Right ventricle myocardium inferior (tissue), 1 donor: ENCODE measurements at places on chromosomes 3 and 15.
A peak's percentile ranks its signal among the peaks of the same experiment; 100 is the strongest.

DNA sequence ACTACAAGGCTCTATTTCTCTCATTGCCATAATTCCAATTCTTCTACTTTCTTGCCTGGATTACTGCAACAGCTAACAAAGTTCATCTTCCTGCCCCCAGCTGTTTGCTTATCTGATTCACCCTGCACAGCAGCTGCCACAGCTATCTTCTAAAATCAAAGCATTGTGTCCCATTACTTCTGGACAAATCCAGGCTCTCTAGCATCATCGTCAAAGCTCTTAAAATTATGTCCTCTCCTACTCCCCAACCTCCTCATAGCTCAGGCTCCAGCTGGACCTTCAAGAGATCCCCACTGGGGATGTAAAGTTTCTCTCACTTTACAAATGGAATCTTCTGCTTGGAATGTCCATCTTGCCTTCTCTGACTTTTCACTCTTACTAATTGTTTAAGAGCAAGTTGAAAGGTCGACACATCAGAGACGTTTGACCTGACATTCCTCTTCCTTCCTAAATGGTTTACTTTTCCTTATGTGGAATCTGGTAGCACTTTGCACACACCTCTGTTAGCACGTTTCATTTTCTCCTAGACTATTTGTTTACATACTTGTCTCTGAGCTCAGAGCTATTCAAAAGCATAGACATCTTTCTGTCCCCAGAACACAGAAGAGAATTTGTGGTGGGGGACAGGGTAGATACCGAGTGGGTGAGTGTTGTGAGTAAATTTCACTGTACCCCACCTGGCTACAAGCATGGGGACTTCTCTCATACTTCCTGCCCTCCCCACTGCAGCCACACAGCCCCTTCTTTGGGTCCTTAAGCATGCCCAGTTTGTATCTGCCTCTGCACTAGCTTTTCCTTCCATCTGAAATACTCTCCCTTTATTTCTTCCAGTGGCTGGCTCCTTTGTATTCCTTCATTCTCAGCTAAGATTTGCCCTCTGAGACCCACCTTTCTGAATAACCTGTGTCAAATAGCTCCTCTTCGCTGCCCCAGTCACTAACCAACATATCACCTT lies 77.9 kb downstream of the SERPINI1 start:
- no peak for DNase-seq

DNA sequence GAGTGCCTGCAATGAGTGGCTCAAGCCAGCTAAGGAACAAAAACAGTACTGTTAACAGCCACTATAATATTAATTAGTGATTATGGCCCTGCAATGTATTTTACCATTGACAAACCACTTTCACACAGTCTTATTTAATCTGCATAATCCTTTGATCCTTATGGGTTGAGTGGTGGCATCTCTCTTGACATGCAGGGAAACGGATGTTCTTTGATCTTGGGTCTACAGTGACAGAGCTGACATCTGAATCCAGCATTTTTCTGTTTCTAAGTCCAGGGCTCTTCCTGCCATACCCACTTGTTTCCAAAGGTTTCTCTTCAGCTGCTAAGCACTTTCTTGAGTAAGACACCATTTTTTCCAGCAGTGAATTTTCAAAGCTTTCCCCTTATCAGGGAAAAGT lies 277.7 kb upstream of the ROPN1 start:
- no peak for DNase-seq

DNA sequence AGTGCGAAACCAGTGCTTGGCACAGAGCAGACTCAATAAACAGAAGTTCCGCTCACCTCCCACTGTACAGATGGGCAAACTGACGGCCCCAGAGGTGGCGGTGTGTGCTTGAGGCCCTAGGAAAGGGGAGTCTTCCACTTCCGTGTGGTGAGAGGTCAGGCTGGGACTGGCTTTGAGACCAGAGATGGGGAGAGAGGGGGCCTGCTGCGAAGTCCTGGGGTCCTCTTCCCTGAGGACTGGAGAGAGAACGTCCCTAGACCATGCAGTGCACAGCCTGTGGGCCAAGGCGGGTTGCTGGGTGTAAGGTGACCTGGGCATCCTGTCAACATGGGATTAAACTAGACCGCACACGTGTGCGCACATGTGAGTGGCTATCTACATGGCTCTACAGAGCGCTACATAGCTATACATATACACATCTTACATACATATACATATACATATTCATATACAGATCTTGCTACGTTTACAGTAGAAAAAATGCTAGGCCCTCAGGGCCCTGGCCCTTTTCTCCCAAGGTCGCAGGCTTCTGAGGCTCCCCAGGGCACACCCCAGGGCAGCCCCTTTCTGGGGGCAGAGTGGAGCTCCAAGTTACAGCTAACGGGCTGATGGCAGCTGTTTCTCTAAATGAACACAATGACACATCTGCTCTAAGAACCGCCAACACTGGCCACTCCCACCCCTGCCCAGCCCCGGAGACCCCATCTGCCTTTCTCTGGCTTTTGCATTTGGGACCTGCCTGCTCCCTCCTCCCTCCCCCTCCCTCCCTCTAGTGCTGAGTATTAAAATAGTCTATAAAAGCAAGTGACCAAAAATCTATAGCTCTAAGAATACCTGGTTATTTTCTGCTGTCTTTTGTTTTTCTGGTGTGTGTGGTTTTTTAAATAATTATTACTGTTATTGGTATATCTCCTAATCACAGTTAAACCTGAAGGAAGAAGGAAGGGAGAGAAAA lies 47.0 kb downstream of the HCN4 start:
- no peak for DNase-seq

GRCh38 chr3:144663456-144664436 lies 692.1 kb downstream of the DIPK2A start:
- DNase-seq: no peak

GRCh38 chr3:157443905-157444796 lies 7.5 kb downstream of the PTX3 start:
- no peak for DNase-seq

- no peak for DNase-seq
Observed at GRCh38 chr3:150223558-150223957, 184.5 kb upstream of the TSC22D2 start.

- DNase-seq: no peak
Observed at GRCh38 chr15:97030251-97030650, 699.8 kb downstream of the NR2F2 start.

DNA sequence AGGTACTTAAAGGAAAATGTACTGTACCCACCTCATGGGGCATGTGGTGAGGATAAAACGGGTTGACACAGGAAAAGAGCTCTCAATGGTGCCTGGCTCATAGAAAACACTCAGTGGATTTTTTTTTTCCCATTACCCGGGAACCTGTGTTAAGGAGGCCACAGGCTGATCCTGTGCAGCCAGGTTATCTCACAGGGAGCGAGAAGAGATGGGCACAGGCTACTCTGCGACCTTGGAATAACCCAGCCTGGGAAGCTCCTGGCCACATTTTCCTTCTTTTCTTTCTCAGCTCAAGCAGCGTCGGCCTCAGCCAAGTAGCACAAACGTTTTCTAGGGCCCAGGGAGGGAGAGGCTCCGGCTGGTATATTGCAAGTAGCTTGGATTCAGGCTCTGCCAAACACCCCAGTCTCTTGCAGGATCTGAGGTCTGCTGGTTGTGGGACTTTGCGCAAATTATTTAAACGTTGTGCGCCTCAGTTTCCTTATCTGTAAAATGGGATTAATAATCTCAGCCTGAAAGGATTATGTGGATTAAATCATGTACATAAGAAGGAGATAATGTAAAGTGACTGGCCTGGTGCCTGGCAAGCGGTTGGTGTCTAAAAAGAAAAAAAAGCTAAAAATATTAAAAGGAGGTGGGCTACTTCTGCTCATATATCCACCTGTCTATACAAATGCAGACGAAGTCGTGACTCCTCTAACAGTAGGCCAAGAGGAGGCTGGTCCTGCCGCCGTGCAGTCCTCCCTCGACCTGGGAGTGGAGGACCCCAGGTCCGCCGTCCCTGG lies 2.2 kb downstream of the FURIN start:
- peak; percentile 31 for DNase-seq

DNA sequence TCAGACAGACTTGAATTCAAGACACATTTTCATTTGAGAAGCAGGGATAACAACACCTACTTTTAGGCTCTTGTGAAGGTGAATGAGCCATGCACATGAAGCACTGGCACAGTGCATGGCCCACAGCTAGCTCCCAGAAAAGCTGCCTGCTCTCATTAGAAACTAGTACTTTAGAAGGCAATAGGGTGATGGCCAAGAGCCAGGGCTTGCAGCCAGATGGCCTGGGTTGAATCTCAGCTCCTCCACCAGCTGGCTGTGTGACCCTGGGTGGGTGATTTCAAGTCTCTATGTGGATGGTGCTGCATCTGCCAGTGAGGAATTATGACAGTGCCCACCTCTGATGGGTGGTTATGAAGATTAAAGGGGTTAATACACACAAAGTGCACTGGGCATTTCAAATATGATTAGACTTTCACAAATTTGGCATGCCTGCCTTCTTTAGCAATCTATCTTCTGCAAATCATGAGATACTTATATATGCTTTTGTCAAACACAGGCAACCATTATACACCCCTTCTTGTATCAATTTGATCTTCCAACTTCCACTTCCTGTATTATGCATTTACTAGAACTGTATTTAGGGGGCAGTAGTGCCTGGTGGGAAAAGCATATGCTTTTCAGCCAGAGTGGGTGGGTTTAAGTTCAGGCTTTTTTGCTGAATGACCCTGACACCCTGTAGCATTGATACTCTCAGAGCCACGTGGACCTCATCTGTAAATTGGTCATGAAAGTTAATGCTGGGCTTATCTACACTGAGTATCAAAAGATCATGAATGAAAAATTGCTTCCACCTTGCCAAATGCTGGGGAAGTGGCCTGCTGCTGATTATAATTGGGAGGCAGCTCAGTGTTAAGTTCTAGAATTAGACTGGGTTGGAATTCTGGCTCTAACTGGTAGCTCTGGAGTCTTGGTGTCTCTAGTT lies 34.7 kb upstream of the RBP1 start:
- peak; percentile 86 for DNase-seq

DNA sequence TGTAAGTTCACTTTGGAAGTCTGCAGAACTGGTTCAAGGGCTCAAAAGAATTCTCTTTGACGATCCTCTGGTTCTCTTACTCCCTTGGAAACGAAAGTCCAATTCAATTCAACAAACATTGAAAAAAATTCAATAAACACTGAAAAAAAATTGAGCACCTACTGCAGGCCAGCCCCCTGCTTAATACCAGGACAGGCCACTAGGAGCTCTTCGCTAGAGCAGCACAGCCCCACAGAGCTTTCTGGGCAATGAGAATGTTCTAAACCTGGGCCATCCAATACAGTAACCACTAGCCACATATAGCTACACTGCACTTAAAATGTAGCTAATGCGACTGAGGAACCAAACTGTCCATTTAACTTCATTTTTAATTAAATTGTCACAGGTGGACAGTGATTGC lies 50.4 kb upstream of the DCLK3 start:
- DNase-seq: no peak

- DNase-seq: no peak
Observed at GRCh38 chr15:76321171-76321570, 9.9 kb upstream of the ETFA start.

- peak; percentile 93 for DNase-seq
Observed at GRCh38 chr3:172129850-172130716, 90.7 kb downstream of the FNDC3B start.

GRCh38 chr3:36175113-36175812 lies 205.0 kb upstream of the STAC start:
- DNase-seq: no peak

DNA sequence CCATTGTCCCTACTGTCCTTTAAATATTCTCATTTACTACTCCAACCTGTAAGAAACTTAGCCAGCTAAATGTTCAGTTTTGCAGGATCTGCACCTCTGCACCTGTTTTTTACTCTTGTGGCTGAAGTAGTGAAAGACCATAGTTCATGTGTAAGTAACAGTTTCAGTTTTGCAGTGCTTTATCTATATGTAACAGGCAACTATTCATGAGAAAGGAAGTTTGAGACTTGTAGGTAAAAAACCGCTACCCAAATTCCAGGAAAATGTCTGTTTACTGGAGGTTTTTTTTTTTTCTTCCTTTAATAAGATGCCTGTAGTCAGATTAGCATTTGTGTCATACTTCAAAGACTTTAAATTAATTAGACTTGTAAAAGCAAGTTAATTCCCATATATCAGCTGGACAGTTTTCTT lies 25.4 kb upstream of the MBNL1 start:
- DNase-seq: no peak

- DNase-seq: no peak
Observed at GRCh38 chr3:174810254-174810653, 48.9 kb upstream of the NAALADL2 start.

DNA sequence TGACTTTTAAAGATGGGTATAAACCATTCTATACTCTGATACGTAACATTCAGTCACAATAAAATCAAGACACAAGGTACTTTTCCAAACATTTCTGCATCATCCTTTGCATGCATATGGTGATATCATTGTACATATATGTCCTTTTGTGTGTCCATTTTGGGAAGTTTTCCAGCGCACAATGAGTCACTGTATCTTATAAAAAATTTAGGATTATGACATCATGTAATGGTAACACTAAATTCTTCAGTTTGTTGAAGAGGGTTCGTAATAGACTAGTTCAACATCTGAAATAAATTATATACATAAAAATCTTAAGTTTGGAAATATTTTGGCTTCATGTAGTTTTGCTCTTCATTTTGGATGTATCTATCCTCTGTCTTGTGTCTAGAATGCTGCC lies 480.9 kb downstream of the ROBO1 start:
- no peak for DNase-seq

DNA sequence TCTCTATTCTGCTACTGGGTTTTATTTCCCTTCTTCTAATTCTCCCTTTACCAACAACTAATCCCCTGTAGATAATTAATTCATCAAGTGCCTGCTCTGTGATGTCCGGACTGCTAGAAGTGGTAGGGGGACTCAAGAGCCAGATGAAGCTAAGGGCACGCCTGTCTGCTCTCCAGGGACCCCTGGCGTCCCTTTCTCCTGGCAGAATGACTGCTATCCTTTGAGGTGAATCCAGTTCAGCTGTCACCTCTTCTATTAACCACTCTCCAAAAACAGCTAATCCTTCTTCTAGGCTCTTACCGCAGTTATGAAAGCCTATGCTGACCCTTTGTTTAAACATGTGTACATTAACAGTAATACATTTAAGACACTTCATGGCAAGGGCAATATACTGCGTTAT lies 1.4 kb upstream of the CHRNA7 start:
- DNase-seq: no peak

GRCh38 chr3:16789344-16790120 lies 95.2 kb upstream of the PLCL2 start:
- DNase-seq: no peak

DNA sequence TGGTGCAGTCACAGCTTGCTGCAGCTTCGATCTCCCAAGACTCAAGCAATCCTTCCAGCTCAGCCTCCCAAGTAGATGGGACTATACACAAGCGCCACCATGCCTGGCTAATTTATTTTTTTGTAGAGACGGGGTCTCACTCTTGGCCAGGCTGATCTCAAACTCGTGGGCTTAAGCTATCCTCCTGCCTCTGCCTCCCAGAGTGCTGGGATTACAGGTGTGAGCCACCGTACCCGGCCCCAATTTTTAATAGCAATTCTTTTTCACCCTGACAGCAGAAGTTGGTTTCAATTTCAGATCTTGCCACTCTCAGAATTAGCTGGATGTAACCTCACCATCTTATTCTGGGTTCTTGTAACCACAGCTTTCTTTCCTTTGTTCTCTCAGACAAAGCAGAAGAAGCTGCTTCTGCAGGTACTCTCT lies 64.8 kb downstream of the TRIM71 start:
- DNase-seq: no peak

DNA sequence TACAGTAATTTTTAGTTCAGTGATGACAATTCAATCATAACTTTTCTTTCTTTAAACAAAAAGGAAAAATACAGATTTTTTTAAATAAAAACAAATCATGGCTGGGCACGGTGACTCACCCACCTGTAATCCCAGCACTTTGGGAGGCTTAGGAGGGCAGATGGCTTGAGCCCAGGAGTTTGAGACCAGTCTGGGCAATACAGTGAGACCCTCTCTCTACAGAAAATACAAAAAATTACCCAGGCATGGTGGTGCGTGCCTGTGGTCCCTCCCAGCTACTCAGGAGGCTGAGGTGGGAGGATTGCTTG lies 25.6 kb upstream of the ATG7 start:
- no peak for DNase-seq
